ENCODE measurements at places on chromosomes 4 and X.

GRCh38 chr4:37244583-37245390, at the start of gene NWD2:
NWD2 (plus strand) TSS chr4:37244743; CDS start chr4:37245068, 325 bp downstream.
- DNase-seq: no peak

- DNase-seq: no peak
Measured at GRCh38 chr4:73213916-73214653, 44.5 kb downstream of the ANKRD17 start.

- DNase-seq: no peak
Measured at GRCh38 chr4:94827481-94828110, 69.8 kb downstream of the BMPR1B start.

GRCh38 chr4:83989835-83990234, 453.9 kb downstream of the GPAT3 start:
- DNase-seq: no peak

GRCh38 chrX:40700640-40701342, 34.6 kb downstream of the MED14 start:
- DNase-seq: no peak

DNA sequence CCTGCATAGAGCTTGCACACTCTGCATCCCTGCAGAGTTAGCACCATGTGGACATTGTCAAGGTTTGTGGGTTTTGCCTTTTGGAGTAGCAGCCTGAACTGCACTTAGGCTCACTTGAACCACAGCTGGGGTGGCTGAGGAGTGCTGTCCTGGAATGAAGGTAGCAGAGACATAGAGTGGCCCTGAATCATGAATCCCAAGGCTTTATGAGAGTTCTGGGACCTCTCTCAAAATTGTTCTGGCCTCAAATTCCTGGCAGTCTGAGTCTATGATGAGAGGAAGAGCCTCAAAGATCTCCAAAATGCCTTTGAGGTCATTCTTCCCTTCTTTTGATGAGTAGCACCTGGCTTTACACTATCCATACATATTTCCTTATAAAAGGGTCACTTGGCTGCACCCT, 37.1 kb upstream of the ADH1C start:
- DNase-seq: no peak

- no peak for DNase-seq
Measured at GRCh38 chr4:160141206-160141605, 1038.3 kb downstream of the RAPGEF2 start.

- DNase-seq: no peak
Measured at GRCh38 chr4:31455612-31456011, 735.4 kb downstream of the PCDH7 start.

GRCh38 chr4:110616238-110617074, 6.4 kb downstream of the PITX2 start:
- DNase-seq: no peak

DNA sequence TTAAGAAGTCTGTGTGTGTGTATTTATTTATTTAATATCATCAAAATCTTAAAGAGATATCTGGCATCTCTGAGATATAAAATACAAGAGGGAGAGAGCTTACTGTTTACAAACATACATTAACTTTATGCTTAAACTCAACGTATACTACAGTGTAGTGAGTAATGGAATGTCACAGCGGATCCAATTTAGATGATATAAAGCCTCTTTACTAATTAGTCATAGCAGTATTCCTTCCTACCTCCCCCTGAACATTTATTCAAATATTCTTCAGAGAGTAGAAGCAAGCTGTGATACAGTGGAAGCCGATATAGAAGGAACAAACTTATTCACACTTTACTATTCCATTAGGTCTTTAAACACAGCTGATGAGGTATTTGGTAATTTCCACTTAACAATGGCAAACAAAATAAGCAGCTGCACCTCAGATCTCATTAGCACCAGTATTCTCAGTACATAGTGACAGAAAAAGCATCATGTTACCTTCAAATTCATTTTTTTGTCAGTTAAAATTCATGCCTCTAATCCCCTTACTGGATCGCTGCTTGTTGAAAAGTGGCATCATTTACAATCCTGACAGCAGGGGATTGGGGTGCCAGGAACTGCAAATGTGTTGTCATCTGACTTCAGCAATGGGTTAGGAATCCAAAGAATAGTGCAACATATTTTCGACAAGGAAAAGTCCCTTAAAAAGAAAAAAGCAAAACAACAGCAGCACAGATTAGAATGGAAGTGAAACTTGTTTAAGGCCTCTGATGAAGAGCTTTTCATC, 658.7 kb upstream of the EPHA5 start:
- DNase-seq: no peak

- no peak for DNase-seq
Measured at GRCh38 chrX:147927256-147927655, 15.5 kb downstream of the FMR1 start.

- no peak for DNase-seq
Measured at GRCh38 chrX:13764765-13765164, 30.2 kb downstream of the OFD1 start.

GRCh38 chrX:123085311-123085940, 98.7 kb upstream of the GRIA3 start:
- no peak for DNase-seq

GRCh38 chrX:16804923-16805464, 18.7 kb downstream of the TXLNG start:
- no peak for DNase-seq

DNA sequence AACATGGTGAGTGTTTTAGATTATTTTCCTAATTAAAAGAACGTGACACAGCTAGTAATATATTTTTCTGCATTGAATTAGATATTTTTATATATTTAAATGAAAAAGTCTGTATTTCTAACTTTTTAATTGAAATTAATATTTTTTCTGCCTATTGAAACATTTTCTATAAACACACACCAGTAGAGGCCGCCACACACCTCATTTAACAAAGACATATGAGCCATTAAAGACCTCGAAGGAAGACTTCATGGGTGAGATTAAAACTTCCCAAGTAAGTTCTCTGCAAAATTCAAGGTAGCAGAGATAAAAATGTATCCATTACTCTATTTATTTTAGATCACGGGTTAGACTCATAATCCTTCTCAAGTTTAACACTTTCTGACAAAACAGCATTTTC, 8.3 kb downstream of the SLITRK2 start:
- DNase-seq: no peak

GRCh38 chrX:44042116-44042515, 68.9 kb upstream of the NDP start:
- DNase-seq: no peak

GRCh38 chr4:72410158-72410557, 158.9 kb downstream of the ADAMTS3 start:
- no peak for DNase-seq

DNA sequence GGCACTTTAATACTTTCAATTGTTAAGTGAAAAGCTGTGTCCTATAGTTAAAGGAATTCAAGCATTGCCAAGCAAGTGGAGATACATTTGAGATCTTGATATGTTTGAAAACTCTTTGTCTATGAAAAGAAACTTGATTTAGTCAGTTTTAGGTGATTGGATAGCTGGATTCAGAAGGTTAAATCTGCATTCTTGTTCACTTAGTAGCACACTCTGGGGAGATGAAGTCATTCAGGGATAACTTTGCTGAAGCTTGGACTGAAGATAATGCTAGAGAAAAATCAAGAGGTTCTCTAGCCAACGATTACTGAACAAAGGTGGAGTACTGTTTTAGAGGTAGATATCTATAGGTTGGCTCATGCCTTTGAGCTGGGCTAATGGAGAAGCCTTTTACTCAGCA, 90.6 kb downstream of the DCAF8L2 start:
- no peak for DNase-seq

- DNase-seq: no peak
Measured at GRCh38 chr4:19178835-19179234, 1072.9 kb upstream of the SLIT2 start.

- DNase-seq: no peak
Measured at GRCh38 chrX:110407910-110408545, 49.4 kb downstream of the RTL9 start.

- DNase-seq: no peak
Measured at GRCh38 chr4:70303090-70303489, 31.7 kb upstream of the CABS1 start.

GRCh38 chrX:43813319-43813718, 68.9 kb downstream of the MAOB start:
- no peak for DNase-seq

- DNase-seq: no peak
Measured at GRCh38 chr4:37827030-37827685, 672 bp downstream of the PGM2 start.

GRCh38 chr4:181701894-181702293, 541.3 kb upstream of the TENM3 start:
- no peak for DNase-seq

- peak; percentile 69 for DNase-seq
Measured at GRCh38 chr4:94577136-94577535, 125.4 kb downstream of the PDLIM5 start.

DNA sequence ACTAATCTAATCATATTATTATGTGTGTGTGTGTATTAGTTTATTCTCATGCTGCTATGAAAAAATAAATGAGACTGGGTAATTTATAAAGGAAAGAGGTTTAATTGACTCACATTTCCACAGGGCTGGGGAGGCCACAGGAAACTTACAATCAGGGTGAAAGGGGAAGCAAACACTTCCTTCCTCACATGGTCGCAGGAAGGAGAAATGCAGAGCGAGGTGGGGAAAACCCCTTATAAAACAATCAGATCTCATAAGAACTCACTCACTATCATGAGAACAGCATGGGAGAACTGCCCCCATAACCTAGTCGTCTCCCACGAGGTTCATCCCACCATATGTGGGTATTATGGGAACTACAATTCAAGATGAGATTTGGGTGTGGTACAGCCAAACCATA, 190.9 kb upstream of the TAPT1 start:
- DNase-seq: no peak

- no peak for DNase-seq
Measured at GRCh38 chr4:17094159-17094875, 195.9 kb upstream of the LDB2 start.

GRCh38 chrX:38891641-38892413, 90.6 kb downstream of the MID1IP1 start:
- DNase-seq: no peak

DNA sequence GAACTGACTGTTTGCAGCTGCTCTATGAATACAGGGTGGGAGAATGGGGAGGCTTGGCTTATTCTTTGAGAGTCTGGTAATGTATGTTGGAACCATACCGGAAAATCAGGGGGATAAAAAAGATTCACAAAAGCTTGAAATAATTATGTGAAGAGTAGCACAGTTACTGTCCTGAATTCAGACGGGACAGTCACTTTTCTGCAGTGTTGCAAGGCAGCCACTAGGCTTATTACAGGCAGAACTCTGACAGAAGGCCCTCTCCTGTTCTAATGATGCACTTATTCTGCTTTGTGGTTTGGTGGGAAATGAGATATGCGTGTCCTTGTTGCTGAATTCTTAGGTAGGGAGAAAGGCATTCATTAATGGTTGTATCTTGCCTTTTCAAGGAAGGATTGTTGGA, 37.2 kb downstream of the GUCY1B1 start:
- no peak for DNase-seq

DNA sequence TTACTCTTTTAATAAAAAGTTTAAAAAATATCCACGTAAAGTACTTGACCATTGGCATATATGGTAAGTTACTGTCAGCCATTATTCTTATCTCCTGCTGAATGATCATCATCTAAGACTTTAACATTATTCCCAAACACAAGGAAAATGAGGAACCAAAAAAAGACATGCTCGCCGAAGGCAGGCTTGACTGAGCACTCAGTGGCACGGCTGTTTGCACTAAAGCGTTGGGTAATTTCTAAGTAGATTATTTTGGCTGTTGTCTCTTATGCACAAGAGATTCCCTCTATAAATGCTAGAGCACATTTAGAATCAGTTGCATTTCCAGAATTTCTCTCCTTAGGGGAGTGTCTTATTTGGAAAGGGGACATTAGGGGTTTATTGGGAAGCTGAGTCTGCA, 82.8 kb downstream of the CHRNA9 start:
- DNase-seq: no peak

DNA sequence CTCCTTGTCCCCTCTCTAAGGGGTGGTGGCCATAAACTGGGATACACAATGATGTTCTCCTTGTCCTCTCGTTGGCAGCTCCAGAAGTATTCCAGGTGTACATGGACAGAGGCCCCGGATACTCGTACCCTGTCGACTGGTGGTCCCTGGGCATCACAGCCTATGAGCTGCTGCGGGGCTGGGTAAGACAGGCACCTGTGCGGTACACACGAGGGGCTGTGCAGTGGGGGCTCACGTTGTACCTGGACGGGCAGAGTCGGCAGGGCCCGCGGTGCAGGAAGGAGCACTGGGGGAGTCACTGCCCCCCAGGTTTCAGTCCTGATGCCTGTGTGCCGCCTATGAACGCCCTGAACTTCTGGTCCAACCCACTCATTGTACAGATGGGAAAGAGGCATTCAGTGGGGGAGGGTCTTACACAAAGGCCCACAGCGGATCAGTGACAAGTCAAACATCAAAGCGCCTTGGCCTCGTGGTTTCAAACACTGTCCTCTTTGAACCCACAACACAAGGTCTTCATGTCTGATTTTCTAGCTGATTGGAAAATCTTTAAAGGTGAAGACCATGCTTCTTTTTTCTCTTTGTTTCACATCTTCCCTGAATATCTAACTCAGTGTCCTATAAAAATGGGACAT, 261.6 kb downstream of the EVC2 start:
- no peak for DNase-seq

DNA sequence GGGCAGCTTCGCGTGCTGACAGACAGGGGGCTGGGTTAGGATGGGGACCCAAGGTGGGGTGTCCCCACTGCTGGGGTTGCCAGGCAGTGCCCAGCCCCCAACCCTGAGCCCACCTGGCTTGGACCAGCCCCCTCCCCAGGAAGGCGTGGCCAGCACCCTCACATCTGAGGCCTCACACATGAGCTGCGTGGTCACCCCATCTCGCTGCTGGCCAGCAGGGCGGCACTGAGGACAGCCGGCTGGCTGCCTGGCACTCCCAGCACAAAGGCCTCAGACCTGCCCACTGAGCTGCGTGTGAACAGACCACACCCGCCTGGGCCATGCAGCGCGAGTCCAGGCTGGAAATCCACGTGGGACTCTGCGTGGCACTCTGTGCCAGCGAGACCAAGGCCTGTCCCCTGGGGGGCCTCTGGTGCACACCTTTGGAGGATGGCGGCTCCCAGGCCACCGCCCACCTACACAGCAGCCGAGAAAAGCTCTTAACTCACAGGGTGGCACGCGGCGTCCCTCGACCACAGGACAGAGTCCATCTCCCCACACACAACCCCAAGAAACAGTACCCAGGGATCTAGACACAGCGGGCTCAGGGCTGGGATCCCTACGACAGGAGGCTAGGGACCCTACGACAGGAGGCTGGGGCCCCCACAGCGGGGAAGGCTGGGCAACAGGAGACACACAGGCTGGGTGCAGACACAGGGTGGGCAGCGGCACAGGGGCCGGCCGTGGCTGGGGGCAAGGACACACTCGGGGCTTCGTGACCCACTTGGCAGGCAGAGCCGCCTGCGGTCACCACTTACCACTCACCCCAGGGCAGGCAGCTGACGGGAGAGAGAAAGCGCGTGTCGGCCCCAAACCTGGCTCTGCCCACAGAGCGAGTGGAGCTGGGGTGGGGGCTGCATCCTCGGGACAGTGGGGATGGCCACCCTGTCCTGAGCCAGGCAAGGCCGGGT, 9.8 kb downstream of the DGKQ start:
- DNase-seq: no peak

GRCh38 chr4:109877400-109877799, 29.5 kb downstream of the LRIT3 start:
- no peak for DNase-seq
